ENCODE measurements at places on chromosomes 11 and 22.

DNA sequence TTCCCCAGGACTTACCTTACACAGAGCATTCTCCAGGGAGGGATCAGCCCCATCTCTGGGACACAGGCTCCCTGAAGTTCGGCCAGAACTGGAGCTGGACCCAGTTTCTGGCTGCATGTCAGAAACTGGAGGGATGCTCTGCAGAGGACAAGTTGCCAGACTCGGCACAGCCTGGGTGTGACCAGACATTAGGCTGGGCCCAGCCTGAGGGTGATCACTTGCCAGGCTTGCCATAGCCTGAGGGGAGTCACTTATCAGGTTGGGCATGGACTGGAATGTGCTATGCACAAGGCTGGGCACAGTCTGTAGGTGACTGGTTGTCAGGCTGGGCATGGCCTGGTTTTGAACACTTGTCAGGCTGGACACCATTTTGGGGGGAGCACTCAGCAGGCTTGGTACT, 30.7 kb upstream of the STK33 start:
- DNase-seq = no peak

DNA sequence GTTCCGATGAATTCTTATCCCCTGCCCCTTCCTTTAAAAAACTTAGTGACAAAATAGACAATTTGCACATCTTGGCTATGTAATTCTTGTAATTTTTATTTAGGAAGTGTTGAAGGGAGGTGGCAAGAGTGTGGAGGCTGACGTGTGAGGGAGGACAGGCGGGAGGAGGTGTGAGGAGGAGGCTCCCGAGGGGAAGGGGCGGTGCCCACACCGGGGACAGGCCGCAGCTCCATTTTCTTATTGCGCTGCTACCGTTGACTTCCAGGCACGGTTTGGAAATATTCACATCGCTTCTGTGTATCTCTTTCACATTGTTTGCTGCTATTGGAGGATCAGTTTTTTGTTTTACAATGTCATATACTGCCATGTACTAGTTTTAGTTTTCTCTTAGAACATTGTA, 12.0 kb downstream of the CCND1 start:
- DNase-seq = no peak

GRCh38 chr22:17990147-17990546, 34.2 kb downstream of the MICAL3 start:
- DNase-seq = no peak

GRCh38 chr11:66277471-66278362, at the start of gene CNIH2:
CNIH2 (plus strand) TSS chr11:66278175; CDS start chr11:66278457, 282 bp downstream.
- DNase-seq = peak; percentile 67

DNA sequence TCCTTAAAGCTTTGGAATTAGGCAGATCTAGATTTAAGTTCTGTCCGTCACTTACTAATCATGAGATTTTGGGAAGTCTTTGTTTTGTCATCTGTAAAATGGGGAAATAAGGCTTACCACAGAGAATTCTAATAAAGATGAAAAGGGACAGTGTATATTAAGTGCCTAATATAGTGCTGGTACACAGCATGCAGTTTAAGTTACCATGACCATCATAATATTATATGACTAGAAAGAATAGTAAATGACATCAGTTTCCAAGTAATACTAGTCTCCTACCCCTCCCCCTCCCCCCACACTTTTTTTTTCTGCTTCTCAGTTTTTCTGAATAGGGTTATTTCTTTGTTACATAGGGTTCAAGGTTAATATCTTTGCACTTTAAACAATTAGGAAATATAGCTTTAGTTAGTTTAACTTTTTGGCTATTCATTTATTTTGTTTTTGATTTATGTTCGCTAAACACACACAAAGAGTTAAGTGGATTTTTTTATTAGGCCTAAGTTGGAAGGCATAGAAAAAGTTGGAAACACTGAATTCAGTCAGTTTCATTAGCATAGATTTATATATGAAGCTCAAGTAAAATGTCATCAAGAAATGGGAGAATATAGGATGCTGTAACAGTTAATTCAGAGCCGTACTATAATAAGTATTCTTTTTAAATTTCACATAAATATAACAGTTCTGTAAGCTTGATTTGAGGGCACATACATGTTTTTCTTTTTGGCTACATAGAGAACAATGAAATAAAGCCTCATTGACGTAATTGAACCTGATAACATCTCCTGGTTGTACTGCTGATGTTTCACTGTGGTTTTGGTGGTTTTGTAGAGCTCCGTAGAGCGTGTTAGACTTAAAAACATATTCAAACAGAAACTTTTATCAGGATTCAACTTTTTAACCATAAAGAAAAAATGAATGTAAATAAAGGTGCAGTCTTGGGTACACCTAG, 121.2 kb downstream of the PDE3B start:
- no peak for DNase-seq

GRCh38 chr11:97163631-97164191, 773.9 kb downstream of the JRKL start:
- DNase-seq = no peak

DNA sequence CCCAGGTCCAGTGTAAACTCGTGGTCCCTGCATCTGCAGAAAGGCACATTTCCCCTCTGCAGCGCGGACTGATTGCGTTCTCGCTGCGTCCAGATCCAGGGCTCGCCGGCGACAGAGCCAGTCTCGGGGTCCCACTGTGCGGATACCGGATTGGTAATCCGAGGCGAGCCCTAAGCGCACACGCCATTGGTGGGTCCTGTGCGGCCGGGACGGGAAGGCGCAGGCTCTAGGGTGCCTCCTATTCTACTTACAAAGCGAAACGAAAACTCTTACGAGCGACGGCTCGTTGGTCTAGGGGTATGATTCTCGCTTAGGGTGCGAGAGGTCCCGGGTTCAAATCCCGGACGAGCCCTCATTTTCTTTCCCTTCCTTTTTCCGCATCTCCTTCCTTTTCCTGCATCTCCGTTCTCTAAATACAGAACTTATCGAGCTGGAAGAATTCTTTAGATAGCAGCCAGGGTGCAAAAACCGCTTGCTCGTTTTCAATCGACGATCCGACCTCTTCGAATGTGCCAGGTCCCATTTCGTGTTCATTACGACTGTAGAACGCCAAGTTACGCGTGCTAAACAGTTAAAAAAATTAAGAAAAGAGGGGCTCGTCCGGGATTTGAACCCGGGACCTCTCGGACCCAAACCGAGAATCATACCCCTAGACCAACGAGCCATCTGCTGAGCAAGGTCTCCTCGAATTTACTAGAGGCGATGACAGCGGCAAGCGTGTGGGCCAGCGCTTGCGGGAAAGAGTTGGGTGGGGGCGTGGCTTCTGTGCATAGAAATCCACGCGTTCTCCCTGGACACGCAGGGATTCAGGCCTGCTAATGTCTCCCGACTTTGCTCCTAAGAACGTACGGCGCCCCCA, 29.2 kb upstream of the WNT11 start:
- DNase-seq = peak; percentile 86

GRCh38 chr11:69073469-69073868, 24.7 kb downstream of the TPCN2 start:
- no peak for DNase-seq

DNA sequence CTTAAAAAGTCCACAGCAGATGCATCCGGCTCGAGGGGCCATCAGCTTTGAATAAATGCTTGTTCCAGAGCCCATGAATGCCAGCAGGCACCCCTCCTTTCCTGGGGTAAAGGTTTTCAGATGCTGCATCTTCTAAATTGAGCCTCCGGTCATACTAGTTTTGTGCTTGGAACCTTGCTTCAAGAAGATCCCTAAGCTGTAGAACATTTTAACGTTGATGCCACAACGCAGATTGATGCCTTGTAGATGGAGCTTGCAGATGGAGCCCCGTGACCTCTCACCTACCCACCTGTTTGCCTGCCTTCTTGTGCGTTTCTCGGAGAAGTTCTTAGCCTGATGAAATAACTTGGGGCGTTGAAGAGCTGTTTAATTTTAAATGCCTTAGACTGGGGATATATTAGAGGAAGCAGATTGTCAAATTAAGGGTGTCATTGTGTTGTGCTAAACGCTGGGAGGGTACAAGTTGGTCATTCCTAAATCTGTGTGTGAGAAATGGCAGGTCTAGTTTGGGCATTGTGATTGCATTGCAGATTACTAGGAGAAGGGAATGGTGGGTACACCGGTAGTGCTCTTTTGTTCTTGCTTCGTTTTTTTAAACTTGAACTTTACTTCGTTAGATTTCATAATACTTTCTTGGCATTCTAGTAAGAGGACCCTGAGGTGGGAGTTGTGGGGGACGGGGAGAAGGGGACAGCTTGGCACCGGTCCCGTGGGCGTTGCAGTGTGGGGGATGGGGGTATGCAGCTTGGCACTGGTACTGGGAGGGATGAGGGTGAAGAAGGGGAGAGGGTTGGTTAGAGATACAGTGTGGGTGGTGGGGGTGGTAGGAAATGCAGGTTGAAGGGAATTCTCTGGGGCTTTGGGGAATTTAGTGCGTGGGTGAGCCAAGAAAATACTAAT, 1.9 kb downstream of the NEAT1 start:
- DNase-seq = no peak

- DNase-seq = no peak
Observed at GRCh38 chr11:76085270-76085669, 121.0 kb downstream of the WNT11 start.

GRCh38 chr22:49490692-49491091, 337.0 kb downstream of the BRD1 start:
- no peak for DNase-seq

DNA sequence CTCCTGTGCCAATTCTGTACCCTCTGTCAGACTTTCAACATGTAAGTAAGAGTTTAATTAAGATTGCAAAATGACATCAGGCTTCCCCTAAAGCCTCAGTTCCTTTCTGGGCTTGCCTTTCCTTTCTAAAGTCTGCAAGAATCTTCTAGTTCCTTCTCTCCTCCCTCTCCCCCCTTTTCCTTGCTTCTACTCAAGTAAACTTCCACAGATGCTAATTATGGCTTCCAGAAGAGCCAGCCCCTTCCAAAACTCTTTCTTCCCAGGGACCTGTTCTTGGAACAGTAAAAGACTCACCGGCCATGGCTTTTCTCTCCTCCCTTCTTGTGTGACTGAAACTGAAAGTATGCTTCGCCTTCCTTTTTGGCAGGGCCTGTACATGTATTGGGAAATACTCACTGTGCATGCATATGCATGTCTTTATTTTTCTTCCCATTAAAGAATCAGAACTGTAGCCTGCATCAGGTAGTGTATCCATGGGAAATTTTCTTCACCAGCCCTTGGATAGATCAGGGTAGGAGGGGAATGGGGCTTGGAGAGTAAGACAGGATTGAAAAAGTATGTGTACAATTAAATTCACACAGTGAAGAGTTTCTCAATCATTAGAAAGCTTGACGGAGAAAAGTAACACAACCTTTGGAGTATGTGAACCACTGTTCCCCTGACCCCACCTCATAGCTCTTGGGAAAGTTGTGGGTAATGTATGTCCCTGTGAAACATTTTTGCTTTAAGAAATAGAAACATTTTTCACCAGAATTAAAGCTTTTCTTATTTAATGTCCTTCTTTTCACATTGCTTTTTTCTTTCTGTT, at the start of gene CASP1:
Gene CASP1, minus strand, starts transcription at position 332 of the 808 bp plus-strand sequence. Its CDS starts 31 bp downstream, at position 301.
- no peak for DNase-seq

DNA sequence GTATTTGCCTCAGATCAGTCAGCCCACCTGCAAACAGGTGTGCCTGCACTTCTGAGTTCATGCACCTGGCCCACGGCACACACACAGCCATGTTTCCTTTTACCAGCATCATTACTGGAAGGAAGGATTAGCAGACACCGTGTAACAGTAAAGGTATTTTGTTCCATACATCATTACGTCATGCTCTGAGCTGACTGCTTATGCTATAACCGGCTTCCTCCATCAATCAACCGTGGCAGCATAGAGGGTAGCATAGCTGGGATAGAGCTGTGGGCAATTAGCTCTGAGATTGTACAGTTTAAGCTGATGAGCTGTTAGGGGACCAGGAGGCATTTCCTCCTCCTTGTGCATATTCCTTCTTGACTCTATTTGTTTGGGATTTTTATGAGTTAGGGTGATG, 102.4 kb downstream of the ME3 start:
- no peak for DNase-seq

DNA sequence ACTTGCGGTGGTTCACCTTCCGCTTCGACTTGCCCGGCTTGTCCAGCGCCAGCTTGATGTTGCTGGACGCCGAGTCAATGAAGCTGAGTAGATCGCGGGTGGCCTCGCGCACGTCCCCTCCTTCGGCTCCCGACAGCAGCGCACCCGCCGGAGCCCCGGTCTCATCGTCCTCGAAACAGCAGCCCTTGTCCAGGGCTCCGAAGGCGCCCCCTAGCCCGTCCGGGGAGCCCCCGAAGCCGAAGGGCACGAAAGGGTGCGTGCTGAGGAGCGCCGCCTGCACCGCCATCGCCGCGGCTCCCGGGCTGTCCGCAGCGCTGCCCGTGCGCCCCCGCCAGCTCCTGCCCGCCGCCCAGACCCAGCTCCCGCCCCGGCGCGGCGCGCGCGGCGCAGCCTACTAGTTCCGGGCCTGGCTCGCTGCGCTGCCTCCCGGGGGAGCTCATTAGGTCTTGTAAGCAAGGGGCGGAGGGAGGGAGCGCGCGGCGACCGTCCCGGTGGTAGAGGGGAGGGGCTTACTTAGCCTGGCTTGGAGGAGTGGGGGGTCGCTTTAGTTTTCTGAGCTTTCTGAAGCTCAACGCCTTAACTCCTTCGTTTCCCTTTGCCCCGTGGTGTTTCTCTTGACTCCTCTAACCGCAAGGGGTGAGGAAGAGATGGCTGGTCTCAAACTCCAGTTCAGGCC, at the start of gene FAM181B:
Gene FAM181B, minus strand, starts transcription at position 421 of the 676 bp plus-strand sequence. Its CDS starts 135 bp downstream, at position 286.
- DNase-seq = peak; percentile 76

DNA sequence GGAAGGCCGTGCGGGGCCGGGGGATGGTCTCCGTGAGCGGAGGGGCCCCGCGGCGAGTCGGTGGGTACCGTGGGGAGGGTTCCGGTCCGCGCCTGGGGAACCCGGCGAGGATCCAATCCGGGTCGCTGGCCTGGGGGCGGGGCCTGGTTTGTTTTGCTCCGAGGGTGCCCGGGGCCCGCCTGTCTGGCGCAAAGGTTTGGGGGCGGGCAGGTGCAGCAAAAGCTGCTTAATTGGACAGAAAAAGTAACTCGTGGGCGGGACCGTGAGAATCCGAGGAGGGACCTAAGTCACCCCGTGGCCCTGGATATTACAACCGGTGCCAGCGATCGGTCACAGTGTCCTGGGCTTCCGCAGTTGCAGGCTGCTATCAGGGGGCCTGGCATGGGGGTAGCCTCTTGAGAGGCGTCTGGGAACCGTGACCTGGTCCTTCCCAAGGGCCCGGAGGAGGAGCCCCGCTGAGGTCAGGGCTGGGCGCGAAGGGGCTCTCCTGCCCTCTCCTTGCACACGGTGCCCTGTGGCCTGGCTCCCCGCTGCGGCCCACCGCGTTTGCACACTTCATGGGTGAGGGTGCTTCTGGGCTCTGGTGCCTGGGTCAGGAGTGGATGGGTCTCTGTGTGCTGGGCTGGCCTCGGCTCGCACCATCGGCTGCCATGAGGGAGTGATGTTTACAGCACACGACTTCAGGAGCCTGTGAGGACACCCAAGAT, 1.4 kb downstream of the PNPLA2 start:
- no peak for DNase-seq

GRCh38 chr11:87361891-87362290, 324.2 kb downstream of the TMEM135 start:
- DNase-seq = no peak

- DNase-seq = no peak
Observed at GRCh38 chr11:128164080-128164741, 423.1 kb downstream of the ETS1 start.

DNA sequence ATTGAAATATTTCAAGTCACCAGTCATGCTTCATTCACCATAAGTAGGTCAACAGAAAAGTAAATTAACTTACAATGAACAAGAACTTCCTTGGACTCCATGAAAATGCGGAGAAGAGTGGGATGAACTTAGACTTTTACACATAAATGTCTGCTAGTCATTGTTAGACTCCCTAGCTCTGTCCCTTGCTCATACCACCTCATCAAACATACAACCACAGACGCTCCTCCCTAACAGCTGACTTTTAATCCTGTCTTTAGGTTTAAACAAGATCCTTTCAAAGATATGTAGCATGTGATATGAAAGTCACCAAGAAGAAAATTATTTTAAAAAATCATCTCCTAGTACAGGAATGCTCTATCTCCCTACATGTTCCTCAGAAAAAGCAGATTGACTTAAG, 248.1 kb downstream of the DLG2 start:
- no peak for DNase-seq
